A549 treated with dexamethasone at 1 μM for 4 hours (cell line): ENCODE measurements at places on chromosomes 2 and 18. TPM values are rescaled to one million over a fixed set of nuclear protein-coding genes. Genes with fewer than 3 reads are reported as not detected.

Gene SLC14A1
- not detected in 5 replicates for total RNA-seq

Gene MEP1B
- total RNA-seq, result 0.05 to 0.09 TPM (median 0.08 TPM) in 3 of 5 replicates, not detected in the others

Gene POTEC
- total RNA-seq, result not detected in 5 replicates

Gene IL18R1
- 1.1 to 1.4 TPM (median 1.2 TPM) in 5 replicates for total RNA-seq

Gene RAB6C
- not detected in 5 replicates for total RNA-seq
